ENCODE measurements at places on chromosomes 12 and 14.
A peak's percentile ranks its signal among the peaks of the same experiment; 100 is the strongest.

DNA sequence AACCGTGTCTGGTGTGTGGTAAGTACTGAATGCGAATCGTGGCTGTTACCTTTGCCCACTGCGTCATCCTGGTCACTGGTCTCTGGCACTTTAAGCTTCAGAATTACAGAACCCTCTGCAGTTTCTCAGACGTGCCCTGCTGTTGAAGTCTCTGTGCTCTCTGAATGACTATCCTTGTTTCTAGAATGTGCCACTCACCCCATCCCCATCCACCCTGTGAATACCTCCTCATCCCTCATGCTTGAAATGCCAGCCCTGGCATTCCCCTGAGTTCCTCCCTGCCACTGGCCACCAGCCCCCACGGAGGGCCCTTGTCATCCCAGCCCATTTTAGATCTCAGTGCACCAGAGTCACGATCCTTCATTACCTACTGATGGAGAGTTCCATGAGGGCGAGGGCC is 21.3 kb downstream of the TPCN1 start:
- DNase-seq, result no peak

GRCh38 chr12:76529226-76529918 is 30.2 kb downstream of the OSBPL8 start:
- no peak for DNase-seq

DNA sequence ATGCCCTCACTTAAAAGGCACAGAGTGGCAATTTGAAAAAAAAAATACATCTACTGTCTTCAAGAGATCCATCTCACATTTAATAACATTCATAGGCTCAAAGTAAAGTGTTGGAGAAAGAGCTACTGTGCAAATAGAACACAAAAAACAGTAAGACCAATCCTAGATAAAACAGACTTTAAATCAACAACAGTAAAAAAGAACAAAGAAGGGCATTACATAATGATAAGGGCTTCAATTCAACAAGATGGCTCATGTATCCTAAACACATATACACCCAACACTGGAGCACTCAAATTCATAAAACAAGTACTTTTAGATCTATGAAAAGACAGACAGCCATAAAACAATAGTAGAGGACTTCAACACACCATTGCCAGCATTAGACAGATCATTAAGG is 93.6 kb upstream of the PCED1B start:
- DNase-seq, result no peak

DNA sequence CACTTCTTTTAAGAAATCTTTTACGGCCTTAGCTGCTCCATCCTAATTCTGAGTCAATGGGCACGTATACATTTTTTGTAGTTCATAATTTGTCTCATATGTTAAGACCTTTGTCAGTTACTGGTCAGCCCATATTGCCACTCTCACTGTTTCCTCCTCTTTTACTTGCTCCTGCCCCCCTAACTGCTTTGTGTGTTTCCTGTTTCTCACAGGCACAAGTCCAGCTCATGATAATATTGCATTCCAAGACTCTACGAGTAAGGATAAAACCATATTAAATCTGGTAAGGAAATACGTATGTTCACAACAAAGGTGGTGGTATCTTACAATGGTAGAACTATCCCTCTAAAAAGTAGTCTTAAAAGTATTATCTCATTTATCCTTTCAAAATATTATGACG is 111.7 kb downstream of the DNAI7 start:
- no peak for DNase-seq

DNA sequence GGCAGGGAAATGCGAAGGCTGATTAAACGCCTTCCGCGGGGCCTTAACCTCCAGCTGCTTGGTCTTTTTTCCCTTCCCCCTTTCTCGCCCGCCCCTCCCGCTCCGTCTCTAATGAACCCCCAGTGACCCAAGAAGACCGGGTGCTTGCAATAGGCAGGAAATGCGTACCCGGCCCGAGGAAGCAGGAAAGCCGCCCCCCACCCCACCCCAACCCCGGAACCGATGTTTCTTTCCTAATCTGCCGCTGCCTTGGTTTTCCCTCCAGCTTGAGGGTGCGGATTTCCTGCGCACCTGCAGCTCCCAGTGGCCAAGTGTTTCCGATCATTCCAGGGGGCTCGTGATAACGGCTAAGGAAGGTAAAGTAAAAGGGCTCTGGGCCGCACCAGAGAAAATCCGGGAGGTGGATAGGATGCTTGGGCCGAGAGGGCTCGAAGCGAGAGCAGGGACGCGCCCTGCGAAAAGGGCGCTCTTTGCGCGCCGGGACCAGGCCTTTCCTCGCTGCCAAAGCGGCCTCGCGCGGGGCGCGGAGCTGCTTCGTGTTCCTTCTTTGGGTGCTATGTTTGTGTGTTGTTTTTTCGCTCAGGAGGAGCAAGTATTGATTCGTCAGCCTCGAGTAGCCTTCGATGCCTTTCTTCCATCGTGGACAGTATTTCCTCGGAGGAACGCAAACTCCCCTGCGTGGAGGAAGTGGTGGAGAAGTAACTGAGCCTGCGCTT is 983 bp downstream of the MYF6 start:
- no peak for DNase-seq

DNA sequence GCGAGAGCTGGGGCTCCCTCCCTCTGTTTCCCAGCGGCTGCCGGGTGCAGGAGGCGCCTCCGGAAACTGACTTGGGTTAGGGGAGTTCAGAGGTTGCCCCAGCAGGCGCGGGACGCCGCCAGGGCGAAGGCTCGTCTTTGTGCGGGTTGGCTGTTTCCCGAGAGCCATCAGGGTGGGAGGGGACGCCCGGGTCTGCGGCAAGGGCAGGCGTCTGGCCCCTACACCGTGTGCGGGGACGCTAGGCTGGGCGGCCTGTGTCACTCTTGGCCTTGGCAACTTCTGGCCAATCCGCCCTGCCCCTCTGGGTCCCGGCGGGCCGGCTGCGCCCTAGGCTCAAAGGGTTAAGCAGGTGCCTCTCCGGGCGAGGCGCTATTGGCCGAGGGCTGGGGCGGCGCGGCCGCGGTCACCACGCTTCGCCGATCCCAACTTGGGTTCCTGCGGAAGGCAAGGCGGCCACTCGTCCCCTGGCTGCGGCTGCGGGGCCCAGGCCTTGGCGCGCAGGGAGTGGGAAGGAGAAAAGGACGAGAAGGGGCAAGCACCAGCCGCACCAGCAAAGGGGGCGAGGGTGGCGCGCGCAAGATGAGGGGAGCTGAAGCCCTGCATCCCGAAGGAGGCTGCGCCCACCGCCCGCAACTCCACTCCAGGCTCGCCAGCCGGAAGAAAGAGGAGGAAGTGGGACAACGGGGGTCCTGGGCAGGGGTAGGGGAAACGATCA is 5.6 kb upstream of the NPAS3 start:
- DNase-seq, result no peak

GRCh38 chr12:1439687-1440086 is 154.7 kb downstream of the FBXL14 start:
- no peak for DNase-seq

DNA sequence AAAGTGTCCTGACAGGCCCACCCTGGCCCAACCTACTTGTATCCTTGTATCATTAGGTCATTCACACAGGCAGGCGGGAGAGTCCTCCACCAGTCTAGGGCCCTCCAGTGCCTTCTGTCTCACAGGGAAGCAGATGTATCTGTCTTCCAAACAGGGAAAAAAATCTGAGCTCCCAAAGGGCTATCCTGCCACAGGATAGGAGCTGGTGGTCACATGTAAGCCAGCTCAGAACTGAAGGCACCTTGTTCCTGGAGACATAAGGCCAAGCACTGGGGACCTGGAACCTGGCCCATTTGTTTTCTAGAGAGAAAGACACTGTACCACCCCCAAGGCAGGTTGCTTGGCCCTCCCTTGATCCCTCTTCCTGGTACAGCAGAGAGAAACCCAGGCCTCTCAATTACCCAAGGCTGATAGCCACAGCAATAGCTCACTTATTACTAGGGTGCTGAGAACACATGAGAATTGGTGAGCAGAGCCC is 19.4 kb upstream of the PLEKHH1 start:
- no peak for DNase-seq

DNA sequence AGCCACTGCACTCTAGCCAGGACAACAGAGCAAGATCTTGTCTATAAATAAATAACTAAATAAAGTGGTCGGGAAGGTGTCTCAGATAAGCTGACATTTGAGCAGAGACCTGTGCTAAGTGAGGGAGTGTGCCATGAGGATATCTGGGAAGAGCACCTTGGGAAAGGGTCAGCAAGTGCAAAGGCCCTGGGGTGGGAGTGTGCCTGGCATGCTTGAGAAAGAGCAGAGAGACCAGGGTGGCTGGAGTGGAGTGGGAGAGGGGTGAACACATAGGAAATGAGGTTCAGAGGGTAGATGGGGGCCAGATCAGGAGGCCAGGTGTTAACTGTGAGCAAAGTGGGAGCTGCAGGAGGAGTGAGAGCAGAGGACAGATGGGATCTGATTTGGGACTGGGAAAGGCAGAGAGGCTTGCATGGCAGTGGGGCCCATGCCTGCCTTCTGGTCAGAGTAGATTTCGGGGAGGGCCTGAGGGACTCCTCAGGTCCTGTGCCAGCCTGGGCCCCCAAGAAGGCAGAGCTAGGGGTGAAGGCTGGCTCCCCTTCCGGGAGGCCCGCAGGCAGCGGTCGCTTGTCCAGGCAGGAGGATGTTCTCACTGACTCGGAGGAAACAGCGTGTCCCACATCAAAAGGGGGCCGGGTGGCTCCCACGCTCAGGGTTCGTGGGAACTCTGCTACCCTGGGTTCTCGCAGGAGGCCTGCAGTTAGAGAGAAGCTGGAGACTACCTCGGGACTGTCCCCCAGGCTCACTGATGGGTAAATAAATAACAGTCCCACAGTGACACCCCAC is 32.6 kb downstream of the DTX1 start:
- DNase-seq, result peak; percentile 79

DNA sequence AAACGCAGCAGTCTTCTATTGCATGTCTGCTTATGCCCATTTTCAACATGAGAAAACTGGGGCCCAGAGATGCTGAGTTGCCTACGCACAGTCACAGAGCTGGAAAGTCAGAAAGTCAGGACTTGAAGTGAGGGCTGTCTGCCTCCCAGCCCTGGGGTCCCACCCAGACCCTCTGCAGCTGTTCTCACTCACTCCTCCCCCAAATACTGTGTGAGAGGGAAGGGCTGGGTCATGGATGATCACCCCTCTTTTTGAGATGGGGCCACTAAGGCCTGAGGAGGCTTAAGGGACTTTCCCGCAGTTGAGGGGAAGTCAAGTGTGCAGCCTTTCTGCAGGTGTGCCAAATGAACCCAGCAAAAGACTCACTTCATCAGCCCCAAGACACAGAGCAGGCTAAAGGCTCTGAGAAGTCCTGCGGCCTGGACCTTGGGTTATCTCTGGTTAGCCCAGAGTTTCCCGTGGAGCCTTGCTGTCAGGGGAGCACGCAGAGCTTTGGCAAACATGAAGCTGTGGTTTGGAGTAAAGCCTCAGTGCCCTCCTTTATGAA is 18.7 kb downstream of the DTX1 start:
- no peak for DNase-seq

- no peak for DNase-seq
Measured at GRCh38 chr12:104959335-104959841, 1.3 kb upstream of the SLC41A2 start.

DNA sequence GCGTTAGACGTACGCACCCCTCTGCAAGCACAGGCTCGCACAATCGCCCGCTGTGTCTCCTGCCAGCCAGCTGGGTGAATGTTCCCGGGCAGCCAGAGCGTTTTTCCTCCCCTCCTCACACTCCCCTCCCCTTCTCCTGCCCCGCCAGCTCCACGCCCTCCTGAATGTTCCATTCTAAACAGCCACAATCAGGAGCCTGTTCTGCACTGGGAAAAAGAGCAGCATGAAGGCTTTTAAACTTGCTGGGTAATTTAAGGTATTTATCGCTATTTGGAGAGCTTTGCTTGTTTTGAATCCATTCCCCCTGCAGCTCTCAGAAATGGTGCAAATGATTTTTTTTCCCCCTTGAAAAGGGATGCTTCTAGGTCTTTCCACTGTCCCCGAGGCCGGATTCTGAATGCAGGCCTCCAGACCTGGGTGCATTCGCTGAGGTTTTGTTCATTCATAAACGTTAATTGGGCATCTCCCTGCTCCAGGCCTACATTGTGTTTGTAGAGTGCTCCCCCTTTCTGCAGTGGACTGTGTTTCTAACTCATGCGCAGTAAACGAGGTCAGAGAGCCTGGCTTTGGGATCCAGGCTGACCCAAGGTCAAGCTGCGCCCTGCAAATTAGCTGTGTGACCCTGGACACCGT is 212.5 kb downstream of the CHST11 start:
- DNase-seq, result no peak

DNA sequence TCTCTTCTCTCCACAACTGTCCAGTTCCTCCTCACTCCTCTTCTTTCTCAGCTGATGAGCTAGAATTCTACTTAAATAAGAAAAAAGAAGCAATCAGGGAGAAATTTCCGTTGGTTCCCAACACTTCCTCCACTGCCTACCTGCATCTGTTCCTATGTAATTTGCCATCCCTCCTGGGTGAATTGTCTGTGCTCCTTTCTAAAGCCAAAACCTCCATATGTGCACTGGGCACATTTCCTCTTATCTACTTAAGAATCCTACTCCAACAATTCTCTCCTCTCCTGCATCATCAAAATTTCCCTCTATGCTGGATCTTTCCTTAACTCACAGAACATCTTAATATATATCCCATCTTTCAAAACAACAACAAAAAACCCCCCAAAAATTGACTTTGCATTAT is 35.2 kb downstream of the GPR65 start:
- DNase-seq, result no peak

DNA sequence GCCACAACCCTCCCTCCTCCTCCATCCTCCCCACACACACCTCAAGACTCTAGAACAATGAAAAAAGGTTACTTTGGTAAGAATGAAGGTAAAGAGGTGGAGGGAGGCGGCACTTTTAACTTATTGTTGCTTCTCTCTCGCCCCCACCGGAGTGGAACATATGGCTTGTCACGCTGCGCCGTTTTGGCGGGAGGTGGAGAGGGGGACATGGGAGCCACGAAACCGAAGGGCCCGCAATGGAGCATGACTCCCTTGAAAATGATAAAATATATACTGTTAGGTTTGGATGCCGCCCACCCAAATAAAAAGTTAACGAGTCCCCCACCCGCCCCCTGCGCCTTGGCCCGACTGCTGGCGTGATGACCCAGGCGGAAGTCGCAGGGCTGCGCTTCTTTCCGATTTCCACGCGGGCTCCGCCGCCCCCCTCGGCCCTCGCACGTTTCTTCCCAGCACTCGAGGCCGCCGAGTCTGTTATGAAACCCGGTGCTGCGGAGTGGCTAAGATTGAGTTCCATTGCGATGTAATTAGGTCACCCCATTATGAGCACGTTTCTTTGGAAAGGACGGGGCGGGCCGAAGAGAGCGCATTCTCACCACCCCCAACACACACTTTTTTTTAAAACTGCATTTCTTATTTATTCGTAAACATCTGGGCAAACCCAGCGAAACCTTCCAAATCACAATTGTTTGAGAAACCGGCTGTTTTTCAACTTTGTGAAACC is 1.4 kb upstream of the ZFP36L1 start:
- peak; percentile 88 for DNase-seq

DNA sequence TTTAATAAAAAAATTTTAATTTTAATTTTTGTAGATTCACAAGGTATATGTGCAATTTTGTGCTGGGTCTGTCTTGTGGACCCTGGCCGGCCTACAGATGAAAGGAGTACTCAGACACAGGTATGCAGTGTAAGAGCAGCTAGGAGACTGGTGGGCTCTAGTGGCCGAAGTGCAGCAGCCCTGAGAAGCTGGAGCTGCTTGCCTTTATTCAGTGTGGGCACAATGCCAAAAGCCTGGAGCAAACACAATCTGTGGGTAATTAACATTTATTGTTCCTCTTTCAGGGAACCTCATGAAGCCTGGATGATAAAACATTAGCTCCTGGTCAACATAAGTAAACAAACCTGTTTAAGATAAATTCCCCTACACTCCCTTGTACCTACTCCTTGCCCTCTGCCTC is 135.7 kb upstream of the SEL1L start:
- DNase-seq, result no peak

GRCh38 chr14:31270196-31270772 is 62.7 kb upstream of the HECTD1 start:
- DNase-seq, result peak; percentile 54
